GDM1 (cell line): ENCODE measurements at places on chromosomes 2 and 18.
A peak's percentile ranks its signal among the peaks of the same experiment; 100 is the strongest.

GRCh38 chr2:134411828-134412638, 158.2 kb downstream of the MGAT5 start:
- DNase-seq, result peak; percentile 67

DNA sequence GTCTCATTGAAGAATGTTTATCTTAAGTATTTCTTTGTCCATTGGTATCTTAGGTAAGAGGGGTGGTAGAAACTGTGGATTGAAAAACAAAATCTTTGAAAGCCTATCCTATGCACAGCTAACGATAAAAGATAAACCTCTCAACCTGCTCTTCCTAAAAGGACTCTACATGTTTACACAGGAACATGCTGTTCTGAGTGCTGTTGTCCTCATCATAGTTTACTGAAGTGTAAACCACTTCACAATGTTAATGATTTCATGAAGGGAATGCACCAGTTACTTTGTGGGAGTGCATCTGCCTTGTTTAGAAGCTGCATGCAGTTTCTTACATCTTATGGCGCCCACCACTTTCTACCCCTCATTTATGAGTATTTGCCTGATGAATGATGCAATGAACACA, 1.2 kb downstream of the ACMSD start:
- no peak for DNase-seq

DNA sequence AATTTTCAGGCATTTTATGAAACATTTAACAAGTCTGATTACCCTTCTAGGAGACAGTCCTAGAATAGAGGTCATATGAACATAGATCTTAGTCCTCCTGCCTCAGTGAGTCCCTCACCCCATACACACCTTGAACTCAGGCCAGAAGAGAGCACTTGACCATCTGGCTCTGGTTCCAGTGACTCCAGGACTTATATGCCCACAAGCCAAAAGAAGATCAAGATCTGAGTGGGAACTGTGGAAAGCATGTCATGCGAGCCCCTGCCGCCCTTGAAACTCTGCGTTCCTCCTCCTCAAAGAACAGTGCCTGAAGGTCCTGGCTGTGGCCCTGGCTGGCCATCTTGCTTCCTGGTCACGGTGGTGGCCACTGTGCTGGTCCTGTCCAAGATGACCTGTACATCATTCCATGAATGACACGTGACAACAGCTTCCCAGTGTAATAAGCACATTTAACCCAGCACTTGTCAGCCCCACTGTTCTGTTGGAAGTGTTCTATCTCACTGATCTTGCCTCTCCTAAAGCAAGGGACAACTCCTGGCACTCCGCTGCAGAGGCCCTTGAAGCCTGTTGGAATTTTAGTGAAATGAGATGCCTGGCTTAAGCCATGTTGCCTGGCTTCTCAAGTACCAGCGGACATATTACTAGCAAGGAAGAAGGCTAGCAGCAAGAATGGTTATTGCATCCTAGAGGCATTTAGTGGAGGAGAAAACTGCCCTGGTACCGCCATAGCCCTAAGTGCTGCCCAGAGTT, 17.6 kb downstream of the TTC32 start:
- no peak for DNase-seq

GRCh38 chr2:71786291-71787107, 333.1 kb downstream of the DYSF start:
- DNase-seq, result no peak

GRCh38 chr2:53787614-53788289, 908 bp downstream of the ERLEC1 start:
- no peak for DNase-seq

DNA sequence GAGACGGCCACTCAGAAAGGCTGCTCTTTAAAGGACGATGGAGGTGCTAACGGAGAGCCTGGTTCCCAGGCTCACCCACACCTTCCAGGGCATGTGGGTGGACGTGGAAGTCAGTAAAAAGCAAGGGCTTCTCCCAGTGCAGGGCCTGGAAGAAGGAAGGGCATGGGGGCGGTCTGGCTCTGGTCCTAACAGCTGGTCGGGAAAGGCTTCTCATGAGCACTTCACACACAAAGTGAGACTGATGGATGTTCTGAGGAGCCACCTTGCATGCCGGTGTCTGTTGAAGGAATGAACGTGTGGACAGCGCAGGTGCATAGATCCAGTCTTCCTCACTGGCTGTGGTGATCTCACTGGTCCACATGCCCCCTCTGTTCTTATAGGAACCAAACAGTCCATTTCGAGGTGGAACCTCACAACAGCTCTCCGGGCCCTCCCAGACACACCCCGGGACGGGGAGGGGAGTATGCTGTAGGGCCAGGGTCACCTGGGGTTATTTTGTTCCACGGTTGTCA, 90.6 kb upstream of the UXS1 start:
- DNase-seq, result no peak
